Myocyte (in vitro differentiated cells): ENCODE measurements at places on chromosomes 4 and X. TPM values are rescaled to one million over a fixed set of nuclear protein-coding genes. Genes with fewer than 3 reads are reported as not detected.

Gene CTAG1A
- not detected in 2 replicates for total RNA-seq

Gene GAGE1
- not detected in 2 replicates for total RNA-seq

Gene HPGDS
- total RNA-seq = not detected in 2 replicates

Gene ETDB
- total RNA-seq = not detected in 2 replicates

Gene PNMA5
- not detected in 2 replicates for total RNA-seq

Gene MAGEB1
- total RNA-seq = not detected in 2 replicates

Gene MAGEC2
- total RNA-seq = not detected in 2 replicates

Gene PHEX
- 0.05 and 0.13 TPM in 2 replicates for total RNA-seq

Gene HEPH
- total RNA-seq = 31.3 and 38.0 TPM in 2 replicates

Gene TSC22D3
- 57.1 and 74.5 TPM in 2 replicates for total RNA-seq

Gene MUC7
- not detected in 2 replicates for total RNA-seq

Gene NUDT11
- 7.0 and 10.6 TPM in 2 replicates for total RNA-seq

Gene SEC24D
- total RNA-seq = 61.6 and 91.0 TPM in 2 replicates

Gene C4orf51
- not detected in 2 replicates for total RNA-seq

Gene CCSER1
- total RNA-seq = not detected in 2 replicates

Gene CXorf38
- 15.9 and 16.9 TPM in 2 replicates for total RNA-seq

Gene PPARGC1A
- 4.8 and 8.2 TPM in 2 replicates for total RNA-seq

Gene RBM47
- total RNA-seq = not detected in 2 replicates
